ENCODE measurements at places on chromosomes 1 and 21.
A peak's percentile ranks its signal among the peaks of the same experiment; 100 is the strongest.

DNA sequence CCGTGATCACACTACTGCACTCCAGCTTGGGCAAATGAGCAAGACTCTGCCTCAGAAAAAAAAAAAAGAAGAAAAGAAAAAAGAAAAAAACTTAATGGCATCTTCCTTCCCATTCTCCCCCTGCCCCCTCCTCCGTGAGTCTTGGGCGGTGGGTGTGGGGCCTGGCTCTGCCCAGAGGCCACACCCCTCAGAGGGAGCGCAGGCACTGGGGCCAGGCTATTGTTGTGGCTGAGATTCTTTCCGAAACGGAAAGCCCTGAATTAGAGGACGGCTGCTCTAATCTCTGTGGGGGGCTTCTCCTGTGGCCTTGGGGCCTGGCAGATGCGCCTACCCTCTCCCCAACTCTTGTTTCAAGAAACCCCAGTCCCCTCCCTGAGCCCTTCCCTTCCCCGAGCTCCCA is 4.1 kb upstream of the FAM110D start:
- no peak for DNase-seq

- DNase-seq: no peak
These were observed 56.0 kb downstream of the TBCE start for GRCh38 chr1:235423214-235423652.

GRCh38 chr1:111968511-111968910 is 21.0 kb downstream of the KCND3 start:
- no peak for DNase-seq

- DNase-seq: peak; percentile 38
These were observed 31.3 kb downstream of the SMAP2 start for GRCh38 chr1:40404670-40405462.

DNA sequence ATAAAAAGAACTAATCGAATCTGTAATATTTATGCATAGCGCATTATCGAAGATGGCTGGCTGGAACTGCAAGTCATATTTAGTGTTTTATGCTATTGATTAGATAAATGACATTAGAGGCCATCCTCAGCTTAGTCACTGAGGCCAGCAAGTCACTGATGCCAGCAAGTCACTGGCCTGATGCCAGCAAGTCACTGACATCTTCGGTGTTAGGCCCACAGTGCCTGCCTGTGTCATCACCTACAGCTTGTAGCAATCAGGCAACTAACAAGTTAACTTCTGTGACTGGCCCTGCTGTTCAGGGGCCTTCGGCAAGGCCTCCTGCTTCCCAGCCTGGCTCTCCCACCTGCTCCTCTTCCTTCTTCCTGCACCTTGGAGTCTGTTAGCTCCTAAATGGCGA is 65.6 kb upstream of the SCCPDH start:
- no peak for DNase-seq

- no peak for DNase-seq
These were observed 136.0 kb downstream of the GDAP2 start for GRCh38 chr1:117793413-117793812.

- DNase-seq: no peak
These were observed 35.8 kb downstream of the ATF6 start for GRCh38 chr1:161801955-161802354.

DNA sequence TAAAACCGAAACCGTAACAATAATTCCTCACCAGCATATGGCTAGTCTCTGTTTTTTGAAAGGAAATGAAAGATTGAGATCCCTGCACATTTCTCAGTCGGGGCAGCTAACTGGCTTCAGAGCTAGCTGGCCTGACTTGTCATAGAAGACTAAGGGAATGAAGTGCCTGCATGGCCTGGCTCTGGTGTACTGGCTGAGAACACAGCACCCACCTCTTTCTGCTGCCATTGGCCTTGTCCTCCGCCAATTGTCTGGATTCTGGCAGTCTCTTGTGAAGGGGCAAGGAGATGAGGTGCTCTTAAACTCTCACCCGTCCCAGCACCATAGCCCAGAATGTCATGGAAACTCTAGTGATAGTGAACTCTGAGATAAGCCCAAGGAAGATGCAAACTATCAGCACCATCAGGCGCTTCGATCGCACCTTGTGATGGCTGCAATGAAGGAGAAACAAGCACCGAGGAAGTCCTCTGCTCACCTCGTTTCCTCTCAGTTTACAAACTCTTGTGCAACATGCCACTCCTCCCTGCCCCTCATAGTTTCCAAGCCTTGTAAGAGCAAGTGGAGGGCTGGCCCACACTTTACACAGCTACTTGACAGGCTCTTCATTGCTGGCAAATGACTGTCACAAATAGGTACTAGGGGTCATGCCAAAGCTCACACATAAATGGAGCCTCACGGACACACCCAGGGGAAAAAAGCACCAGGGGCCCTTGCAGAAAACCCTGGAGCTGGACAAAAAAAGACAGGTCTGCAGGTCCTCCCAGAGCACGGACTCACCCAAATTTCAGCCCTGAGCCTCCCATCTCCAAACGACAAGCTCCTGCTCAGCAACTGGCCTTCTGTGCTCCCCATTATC is 16.4 kb downstream of the INPP5B start:
- DNase-seq: no peak

GRCh38 chr1:183244466-183244865 is 58.4 kb downstream of the LAMC2 start:
- no peak for DNase-seq

DNA sequence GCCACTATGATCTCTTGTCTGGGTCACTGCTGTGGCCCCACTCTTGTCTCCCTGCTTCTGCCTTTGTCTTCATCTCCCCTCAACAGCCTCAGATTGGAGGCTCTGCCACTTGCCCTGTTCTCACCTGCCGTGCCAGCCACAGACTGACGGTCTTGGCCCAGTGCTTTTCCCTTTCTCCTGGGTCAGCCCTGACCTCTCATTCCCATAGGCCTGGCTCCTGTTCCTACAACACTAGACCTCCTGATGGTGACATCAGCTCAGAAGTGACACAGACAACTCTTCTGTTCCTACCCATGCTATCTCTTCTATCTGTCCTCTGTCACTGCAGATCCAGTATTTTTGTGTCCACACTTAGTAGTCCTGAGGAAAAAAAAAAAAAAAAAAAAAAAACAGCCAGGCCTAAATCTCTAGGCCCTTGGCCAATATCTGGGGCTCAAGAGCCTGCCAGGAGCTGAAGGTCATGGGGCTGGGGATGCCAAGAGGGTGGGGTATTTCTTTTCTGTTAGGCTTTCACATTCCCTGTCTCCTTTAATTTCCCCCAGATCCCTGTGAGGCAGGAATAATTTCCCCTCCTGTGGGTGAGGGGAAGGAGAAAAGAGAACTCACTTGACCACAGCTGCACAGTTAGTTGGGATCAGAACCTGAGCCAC is 42.0 kb upstream of the FOXO6 start:
- no peak for DNase-seq

GRCh38 chr1:10631121-10631810 is 156.5 kb downstream of the PEX14 start:
- DNase-seq: no peak

All from RWPE1 (cell line).